Nucleus accumbens (tissue), 56 donors: ENCODE measurements at places on chromosomes 1 and 21.

GRCh38 chr1:178543290-178543607 lies 30.3 kb downstream of the TEX35 start:
- peak; percentile 60 for DNase-seq

GRCh38 chr1:235275223-235275622 lies 52.8 kb downstream of the ARID4B start:
- no peak for DNase-seq

- peak; percentile 11 for DNase-seq
Observed at GRCh38 chr1:14607295-14607694, 8.8 kb downstream of the KAZN start.

GRCh38 chr1:83130886-83131691 lies 867.8 kb downstream of the TTLL7 start:
- no peak for DNase-seq
